ENCODE measurements at places on chromosomes 5 and 9. TPM values are rescaled to one million over a fixed set of nuclear protein-coding genes. Genes with fewer than 3 reads are reported as not detected.

The SV2C gene
- total RNA-seq: 6.9 TPM

The DNM1 gene
- 112 TPM for total RNA-seq

The HMGCR gene
- 134 TPM for total RNA-seq

The TCERG1 gene
- 72.8 TPM for total RNA-seq

The CNTNAP3 gene
- 3.1 TPM for total RNA-seq

The IL31RA gene
- total RNA-seq: not detected

The NIM1K gene
- 0.43 TPM for total RNA-seq

The IFNA2 gene
- not detected for total RNA-seq

The SLC6A18 gene
- 0.48 TPM for total RNA-seq

The PHF19 gene
- 39.6 TPM for total RNA-seq

The PTGER4 gene
- 8.0 TPM for total RNA-seq

The CTSV gene
- 6.7 TPM for total RNA-seq

DNA sequence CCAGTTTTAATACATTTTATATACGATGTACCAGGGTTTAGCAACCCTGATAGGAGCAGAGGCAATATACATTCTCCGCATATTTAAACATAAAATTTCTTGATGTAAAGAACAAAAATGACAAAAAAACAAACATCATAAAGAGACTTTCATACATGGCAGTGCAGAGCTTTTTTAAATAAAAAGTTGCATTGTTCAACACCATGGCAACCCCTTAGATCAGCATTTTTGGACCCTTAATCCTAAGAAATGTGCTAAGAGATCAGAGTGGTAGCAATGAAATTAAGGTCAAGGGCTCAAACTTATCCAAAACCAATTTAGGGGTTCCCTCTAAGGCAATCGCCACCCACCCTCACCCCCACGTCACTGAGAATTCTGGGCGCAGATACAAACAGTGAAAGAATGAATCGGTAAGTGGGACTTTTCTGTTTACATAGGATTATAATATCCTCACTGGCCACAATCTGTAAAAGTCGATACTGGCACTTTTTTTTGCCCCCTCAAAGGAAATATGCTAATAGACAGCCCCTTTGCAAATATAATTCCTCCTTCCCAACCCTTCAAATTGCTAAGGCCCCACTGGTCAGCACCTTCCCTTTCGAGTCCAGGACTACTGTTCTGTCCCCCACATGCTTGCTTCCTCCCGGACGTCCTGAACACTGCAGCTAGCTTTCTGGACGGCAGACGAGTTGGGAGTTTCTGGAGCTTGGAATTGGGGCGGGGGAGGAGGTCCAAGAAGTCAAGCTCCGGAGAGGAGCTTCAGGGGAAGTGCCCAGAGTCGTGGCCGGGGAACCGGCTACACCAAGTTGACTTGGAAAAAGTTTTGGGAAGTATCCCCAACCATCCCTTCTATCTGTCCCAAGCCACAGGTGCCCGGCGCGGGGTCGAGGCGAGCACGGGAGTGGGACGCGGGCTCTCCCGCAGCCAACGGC is 2.2 kb downstream of the GAS1 start:
- no peak for DNase-seq

- no peak for DNase-seq
Observed at GRCh38 chr5:98461485-98461884, 312.0 kb upstream of the RGMB start.

DNA sequence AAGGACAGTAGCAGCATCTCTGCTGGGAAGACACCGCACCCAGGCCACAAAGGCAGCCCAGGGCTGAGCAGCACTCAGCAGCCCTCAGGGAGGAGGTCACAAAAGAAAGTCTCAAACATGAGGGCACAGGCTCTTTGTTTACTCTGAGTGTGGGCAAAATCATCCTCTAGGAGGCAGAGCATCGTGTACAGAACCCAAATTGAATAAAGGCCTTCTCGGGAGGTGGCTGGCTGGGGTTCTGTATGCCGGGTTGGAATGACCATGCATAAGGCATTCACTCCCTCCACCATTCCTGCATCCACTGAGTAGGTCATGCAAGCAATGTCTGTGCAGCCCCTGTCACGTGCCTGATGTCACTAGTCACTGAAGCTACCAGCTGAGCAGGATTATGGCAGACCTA is 412.8 kb downstream of the SPOCK1 start:
- DNase-seq: no peak

DNA sequence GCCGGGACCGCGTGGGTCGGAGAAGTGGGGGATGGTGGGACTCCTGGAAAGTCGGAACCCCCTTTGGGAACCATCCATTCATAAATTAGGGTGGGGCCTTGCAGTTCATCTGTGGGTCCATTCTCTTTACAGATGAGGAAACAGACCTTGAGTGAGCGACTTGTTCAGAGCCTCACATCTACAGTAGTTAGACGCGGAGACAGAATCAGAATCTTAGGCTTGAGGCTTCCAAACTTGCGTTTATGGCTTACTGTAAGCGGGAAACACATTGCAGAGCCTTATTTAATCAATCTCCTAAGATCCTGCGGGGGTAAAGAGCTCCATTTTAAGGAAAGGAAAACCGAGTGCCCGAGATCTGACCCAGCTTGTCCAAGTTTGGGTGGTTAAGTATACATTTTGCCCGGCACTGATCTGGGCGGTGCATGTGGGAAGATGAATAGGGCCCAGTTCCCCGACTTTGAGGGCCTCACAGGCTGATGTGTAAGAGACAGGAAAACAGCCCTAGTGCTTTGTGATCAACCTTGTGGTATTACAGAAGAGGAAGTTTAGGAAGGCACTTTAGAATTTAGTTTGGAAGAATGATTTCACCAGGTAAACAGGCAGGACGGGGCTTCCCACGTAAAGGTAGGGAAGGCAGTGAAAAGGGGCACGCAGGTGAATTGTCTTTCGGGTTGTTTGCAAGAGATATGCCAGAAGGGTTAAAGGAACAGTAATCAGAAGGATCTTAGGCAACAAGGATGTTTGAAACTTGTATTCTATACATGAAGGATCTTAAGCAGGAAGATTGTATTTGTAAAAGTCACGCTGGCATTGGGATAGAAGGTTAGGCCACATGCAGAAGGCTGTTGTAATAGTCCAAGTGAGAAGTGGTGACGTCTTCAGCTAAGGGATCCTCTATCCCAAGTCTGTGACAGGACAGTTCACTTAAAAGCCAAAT is 744 bp downstream of the TARS1 start:
- DNase-seq: no peak

DNA sequence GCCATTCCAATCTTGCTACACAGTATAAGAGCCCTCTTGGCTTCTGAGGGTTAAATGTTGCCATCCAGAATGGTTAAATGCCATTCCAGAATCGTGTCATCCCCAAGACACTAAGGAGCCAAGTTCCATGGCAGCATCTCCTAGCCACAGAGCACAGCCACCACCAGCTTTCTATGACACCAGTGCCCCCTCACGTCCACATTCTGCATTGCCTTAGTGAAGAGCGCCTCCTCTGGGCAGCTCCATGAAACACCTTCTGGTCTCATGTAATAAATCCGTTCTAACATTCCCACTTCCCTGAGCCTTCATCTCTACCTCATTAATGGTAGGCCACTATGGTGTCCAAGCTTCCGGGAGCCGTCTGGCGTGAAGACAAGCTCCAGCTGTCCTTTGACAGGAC is 12.4 kb downstream of the CBY3 start:
- no peak for DNase-seq

DNA sequence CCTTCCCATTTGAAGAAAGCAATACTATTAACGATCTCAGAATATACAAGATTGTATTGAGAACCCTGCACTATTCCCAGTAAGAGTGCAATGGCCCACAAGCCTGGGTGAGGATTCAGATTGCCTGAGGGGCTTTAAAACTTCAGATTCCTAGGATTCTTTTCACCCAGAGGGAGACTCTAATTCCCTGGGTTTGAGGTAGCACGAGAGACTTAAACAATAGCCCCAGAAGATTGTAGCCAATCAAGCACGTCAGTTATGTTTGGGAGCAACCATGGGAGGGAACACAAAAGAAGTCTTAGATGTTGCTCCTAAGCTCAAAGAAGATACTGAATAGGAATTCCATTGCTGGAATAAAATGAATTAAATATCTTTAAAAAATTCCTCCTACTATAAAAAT is 17.9 kb downstream of the MRPS27 start:
- no peak for DNase-seq

DNA sequence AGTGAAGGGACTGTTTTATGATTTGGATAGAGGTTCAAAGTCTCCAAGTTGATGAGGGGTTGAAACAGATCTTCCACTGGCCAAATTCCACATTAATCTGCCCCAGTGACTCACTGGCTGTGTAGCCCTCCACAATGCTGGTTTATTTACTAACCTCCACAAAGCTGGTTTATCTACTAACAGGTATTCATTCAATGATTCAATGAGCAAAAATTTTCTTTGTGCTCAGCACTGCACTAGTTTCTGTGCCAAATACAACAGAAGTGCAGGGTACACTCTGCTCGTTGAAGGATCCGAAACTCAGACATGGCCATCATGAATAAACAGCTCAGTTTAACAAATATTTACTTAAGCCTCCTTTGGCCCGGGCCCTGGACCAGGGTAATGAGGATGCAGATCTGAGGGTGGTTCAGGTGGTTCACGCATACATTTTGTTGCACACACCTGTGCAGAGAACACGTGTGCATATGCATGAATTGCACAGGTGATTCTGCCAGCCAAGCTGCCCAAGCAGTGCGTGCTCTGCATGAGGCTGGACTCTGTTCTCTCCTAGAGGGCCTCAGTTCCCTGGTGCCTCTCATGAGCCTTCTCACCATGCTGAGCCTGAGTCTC is 71.0 kb downstream of the SH3PXD2B start:
- no peak for DNase-seq

DNA sequence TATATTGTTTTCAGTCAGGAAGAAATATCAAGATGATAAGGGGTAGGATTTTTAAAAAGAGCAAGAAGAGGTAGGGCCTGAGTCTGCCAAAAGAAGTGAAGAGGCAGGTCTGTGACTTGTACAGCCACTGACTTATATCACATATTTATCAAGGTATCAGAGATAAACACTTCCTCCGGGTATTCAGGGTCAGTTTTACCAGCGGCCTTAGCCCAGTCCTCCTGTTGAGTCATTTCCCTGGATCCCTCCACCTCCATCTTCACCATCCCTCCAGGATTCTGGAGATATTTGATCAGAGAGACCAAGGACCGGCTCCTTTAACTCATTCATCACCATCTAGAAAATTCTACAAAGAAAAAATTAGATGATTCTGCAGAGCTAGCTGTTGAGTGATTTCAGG is 375.7 kb upstream of the TUSC1 start:
- no peak for DNase-seq

- DNase-seq: no peak
Observed at GRCh38 chr5:159178978-159179377, 30.4 kb downstream of the RNF145 start.

DNA sequence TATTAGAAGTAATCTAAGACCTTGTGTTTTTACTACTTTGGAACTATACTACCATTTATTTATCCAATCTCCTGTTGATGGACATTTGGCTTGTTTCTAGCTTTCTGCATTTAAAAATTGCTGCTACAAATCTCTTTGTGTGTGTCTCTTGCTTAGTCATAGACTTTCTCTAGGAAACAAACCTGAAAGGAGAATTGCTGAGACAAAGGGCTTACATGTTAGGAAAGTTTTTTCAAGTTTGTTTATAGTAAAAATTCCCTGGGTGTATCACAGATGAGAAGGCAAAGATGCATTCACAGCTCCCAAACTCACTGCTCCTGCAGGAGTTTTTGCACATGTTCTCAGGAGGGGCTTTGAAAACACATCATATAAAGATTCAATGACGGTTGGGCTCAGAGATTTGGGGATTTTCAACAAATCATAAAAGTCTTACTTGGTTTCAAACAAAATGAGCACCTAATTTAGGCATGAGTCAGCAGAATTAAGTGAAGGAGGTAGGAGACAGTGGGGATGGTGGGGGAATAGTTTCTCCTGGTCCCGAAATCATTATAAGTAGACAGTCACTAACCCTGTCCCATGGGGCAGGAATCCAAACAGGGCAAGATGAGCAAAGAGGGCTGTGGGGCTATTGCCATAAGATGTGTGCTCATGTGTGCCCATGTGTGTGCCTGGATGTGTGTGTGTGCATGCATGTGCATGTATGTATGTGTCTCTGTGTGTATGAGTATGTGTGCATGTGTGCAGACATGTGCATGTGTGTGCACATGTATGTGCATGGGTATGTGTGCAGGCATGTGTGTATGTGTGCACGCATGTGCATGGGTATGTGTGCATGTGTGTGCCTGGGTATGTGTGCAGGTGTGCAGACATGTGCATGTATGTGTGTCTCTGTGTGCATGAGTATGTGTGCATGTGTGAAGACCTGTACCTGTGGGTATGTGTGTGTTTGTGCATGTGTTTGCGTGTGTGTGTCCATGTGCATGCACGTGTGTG is 43.4 kb upstream of the S1PR3 start:
- peak; percentile 25 for DNase-seq

- DNase-seq: no peak
Observed at GRCh38 chr9:33285502-33285901, 4.8 kb upstream of the NFX1 start.

- no peak for DNase-seq
Observed at GRCh38 chr9:3080951-3081350, 237.1 kb upstream of the PUM3 start.

DNA sequence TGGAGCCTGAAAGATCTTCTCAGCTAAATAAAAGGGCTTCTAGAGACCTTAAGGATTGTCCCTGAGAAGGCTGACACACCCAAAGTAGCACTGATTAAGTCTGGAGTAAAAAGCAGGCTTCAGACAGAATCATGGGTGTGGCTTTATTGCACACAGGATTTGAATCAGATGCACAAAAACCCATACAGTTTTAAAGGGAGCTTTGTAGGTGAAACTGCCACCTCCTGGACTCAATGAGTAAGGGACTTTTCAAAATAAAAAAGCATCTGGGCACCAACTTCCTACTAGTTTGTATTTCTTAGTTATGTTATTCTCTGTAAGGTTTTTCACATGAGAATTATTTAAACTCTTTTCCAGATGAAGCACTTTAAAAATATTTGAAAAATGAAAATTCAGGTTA is 129.4 kb downstream of the EDIL3 start:
- no peak for DNase-seq

DNA sequence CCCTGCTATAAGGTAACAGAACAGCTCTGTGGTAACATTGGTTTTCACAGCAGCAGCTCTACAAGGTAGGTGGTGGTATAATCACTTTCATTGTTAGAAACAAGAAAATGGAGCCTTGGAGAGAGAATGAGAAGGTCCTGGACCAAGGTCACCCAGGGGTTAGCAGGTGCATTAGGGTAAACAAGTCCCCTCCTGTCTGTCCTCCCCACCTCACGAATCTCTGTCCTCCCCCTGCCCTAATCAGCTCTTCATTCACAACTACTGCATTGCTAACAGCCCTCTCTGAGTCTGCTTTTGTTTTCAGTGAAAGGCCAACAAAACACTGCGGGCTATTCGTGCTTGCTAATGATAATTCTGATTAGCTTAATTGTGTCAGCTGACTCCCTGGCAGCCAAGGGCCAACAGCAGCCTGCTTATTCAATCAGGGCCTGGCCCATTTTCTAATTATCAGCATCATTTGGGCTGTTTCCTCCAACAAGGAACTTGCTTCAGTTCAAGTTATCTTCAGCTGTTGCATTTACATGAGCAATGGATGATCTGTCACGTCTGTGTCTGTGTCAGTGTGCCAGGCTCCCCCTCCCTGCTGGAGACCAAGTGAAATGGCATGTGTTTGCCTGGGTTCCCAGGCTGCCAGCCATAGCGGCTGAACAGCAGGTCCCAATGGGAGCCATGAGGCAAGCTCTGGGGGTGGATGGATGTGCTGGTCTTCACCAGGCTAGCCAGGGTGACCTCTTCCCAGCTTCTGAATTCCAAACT is 56.7 kb upstream of the EQTN start:
- DNase-seq: no peak

GRCh38 chr9:109020581-109021511 is 7.5 kb upstream of the CTNNAL1 start:
- no peak for DNase-seq

- DNase-seq: no peak
Observed at GRCh38 chr5:170651604-170652277, 131.8 kb upstream of the GABRP start.

Data from type B pancreatic cell (in vitro differentiated cells).